KBM-7 (cell line): ENCODE measurements at places on chromosomes 5 and 9.

DNA sequence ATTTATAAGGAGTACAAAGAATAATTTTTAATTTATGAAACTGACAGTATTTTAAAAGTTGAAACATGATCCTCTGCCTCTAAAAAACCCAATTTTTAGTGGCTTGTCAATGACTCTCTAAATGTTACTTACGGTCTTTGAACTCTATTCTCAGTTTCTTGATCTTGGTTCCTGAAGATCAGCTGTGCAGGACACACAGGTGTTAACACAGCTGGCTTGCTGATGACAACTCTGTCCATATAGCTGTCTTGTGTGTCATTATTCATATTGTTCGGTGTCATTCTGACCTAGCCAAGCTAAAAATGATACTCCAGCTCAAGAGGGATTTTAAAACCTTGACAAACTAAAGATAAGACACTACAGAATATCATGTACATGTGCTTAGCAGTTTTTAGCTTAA lies 314.5 kb downstream of the CCDC171 start:
- DNase-seq: no peak

GRCh38 chr5:139121120-139121519 lies 77.0 kb downstream of the SIL1 start:
- no peak for DNase-seq

- DNase-seq: no peak
Measured at GRCh38 chr5:16983022-16983639, 47.0 kb upstream of the MYO10 start.

DNA sequence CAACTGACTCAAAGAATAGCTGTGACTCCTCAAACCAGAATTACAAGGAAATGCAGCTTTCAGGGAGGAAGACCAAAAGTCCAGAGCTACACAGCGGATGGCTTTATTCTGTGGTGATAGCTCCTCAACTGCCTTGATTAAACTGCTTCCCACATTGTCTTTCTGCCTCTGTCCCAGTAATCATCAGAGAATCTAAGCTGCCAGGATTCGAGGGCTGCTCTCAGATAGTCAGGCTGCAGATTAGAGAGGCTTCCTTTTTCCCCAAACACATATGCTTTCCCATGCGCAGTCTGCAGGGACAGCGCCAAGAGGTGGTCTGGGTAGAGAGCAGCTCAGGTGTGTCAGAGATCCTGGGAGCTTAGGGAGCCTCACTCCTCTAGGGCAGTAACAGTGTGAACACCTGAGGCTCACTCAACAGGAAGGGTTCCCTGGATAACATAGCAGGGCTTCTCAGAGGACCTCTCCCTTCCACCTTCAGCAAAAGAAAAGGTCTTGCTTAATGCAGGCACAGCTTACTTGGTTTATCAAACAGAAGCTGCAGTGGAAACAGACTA lies 439.9 kb upstream of the TLE4 start:
- no peak for DNase-seq

- no peak for DNase-seq
Measured at GRCh38 chr5:133891390-133891789, 77.0 kb downstream of the C5orf15 start.

GRCh38 chr5:88719434-88719833 lies 163.6 kb downstream of the MEF2C start:
- no peak for DNase-seq

DNA sequence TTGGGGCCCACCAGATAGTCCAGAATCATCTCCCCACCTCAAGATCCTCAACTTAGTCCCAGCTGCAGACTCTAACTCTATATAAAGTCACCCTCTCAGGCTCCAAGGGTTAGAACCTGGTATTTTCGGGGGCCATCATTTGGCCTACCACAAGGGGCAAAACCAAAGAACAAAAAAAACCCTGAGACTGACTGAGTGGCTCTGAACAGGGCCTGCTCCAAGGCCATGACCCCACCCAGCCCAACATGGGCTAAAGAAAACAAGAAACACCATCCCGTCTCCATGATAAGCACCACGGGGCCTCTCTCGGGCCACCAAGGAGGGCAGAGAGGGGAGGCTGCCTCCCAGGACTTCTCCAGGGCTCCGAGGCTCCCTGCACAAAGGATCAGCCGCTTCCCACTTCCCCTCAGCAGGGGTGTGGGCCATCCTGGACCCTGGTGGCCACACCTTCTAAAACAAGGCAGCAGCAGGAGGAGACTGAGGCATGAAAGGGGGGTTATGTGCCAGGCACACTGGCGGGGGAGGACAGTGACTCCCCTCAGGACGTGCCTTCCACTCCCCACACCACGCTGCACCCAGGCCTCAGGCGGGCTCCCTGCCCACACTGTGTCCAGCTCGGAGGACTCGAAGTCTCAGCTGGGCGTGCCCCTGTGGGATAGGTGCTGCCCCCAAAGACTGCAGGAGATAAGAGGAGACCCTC lies 51.5 kb downstream of the SEMA4D start:
- no peak for DNase-seq

- DNase-seq: no peak
Measured at GRCh38 chr5:95866435-95867040, 44.0 kb upstream of the GLRX start.

DNA sequence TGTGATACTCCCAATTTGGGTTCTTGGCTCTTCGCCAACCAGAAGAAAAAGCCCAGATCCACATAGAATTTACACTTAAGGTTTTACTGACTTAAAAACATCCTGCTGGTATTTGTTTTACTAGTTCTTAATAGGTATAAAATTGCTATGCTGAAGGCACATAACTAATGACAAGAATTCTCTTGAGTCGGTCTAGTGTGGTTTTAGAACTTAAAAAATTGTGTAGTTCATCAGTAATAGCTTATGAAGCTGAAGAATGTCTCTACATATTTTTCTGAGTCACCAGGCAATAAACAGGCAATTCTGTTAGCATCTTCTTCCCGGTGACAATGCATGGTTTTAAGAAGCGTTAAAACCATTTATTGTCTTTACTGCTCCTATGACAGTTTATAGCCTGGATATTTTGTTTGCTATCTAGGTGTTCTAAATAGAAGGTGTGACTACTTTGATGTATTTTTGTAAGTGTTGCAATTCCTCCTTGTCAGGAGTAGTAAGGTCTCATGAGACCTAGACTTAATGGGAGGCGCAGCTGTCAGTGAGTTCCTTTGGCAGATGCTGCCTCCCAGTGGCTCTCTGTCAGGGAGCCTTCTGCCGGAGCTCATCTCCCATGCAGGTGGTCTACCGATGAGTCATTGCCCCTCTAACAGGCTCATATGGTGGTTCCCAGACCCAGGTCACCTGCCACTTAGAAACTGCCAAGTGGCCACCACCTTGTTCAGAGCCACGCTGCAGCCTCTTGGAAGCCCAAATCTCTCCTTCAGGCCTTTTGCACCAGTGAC lies 173.8 kb downstream of the MAST4 start:
- DNase-seq: peak; percentile 21

DNA sequence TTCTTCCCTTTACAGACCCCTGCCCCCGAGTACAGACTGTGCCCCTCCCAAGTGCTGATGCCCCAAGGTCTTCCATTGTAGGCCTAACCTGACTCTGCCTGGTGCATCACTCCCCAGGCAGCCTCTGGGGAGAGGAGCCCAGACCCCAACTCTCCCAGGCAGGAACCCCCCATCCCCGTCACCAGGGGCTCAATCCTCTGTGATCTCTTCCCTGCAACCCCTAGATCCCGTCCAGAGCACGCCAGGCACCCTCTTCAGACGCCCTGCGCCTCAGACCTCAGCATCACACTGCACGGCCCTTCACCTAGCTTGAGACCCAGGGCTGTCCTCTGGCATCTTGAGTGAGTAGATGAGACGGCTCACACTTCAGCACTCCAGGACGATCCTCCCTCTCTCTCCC lies 6.4 kb upstream of the EGR1 start:
- DNase-seq: no peak

GRCh38 chr5:61678966-61679365 lies 346.9 kb downstream of the ZSWIM6 start:
- no peak for DNase-seq

DNA sequence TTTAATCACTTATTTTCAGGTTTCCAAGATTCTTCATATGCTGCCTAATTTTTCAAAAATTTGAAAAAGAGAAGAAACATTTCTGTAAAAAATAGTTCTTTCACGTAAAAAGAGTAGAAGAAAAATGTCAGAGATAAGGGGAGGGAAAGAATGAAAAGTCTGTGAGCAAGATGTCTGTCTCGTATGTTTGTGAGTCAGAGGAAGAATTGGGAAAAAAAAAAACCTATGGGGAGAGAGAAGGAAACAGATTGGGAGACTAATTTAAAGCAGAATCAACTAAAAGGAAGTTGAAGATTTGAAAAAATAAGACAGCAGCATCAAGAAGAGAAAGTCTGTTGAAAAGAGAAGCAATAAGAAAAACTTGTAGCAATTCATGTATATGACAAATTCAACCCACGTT lies 456.3 kb downstream of the HINT1 start:
- DNase-seq: no peak

DNA sequence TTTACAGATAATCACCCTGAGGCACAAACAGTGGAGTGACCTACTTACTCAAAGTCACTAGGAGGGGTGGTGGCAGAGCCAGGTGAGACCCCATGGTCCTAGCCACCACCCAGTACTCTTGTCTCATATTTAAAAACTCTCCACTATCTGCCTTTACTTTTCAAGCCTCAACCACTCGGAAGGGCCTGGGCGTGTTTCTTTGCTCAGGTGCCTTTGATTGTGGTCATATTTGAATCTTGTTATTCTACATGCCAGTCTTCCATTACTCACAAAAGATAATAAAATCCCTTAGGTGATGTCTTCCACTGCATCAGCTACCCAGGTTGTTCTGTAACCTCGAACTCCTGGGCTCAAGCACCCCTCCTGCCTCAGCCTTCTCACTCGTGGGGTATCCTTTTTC lies 20.7 kb upstream of the TRIM36 start:
- DNase-seq: no peak

- DNase-seq: no peak
Measured at GRCh38 chr5:16067415-16067814, 112.2 kb downstream of the MARCHF11 start.

DNA sequence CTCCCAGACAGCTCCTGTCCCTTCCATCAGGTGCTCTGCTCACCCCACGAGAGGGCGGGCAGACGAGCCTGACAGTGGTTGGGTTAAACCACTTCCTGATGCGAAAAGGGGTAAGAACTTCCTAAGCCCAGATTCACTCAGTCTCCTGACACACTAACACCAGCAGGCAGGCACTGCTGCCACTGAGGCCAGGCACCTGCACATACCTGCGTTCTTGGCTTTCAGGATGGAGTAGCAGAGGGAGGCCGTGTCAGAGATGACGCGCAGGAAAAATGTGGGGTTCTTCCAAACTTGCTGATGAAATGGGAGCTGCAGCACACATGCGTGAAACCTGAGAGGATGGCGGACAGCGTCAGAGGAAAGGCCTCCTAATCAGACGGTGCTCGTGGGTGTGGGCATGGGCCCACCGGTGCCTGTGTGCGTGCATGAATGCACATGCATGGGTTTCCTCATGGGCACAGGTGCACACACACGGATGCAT lies 29.9 kb downstream of the SLC6A18 start:
- no peak for DNase-seq

DNA sequence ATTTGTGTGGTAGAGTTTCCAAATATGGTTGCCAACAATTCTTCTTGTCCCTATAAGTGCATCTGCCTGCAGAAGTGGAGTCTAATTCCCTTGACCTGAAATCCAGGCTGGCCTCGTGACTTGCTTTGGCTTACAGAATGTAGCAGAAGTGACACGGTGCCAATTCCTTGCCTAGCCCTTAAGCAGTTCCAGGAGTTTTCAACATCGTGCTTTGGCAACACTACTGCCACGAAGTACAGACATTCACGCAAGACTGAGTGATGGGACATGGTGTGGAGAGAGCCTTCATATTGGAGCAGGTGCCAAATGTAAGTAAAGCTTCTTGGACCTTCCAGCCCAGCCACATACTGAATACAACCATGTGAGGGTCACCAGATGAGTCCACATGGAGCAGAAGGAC lies 92.9 kb upstream of the NEK6 start:
- DNase-seq: no peak

- no peak for DNase-seq
Measured at GRCh38 chr5:142246258-142246657, 78.6 kb downstream of the SPRY4 start.

- no peak for DNase-seq
Measured at GRCh38 chr5:65050140-65050539, 281.4 kb downstream of the CWC27 start.

DNA sequence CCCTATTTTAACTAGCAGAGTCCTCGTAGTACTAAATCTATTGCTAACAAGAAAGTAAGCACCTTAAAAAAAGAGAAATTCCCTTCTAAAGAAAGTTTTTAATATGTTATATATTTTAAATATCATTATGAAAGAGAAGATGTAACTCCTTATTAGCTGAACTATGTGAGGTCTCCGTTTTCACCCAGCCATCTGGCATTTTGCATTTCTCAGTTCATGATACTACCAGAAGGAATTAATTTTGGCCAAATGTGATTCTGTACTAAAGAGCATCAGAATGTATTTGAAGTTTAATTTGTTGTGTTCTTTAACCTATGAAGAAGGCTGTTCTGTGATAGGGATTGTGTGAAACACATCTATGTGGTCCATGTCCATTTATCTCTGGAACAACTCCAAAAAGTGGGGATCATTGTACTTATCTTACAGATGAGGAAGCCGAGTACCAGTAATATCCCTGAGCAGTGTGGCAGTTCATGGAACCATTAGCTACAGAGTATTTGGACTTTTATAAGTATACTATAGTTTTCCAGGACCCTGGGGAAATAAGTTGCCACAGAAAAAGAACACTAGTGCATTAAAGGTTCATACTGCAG lies 29.8 kb downstream of the TNFAIP8 start:
- DNase-seq: no peak

DNA sequence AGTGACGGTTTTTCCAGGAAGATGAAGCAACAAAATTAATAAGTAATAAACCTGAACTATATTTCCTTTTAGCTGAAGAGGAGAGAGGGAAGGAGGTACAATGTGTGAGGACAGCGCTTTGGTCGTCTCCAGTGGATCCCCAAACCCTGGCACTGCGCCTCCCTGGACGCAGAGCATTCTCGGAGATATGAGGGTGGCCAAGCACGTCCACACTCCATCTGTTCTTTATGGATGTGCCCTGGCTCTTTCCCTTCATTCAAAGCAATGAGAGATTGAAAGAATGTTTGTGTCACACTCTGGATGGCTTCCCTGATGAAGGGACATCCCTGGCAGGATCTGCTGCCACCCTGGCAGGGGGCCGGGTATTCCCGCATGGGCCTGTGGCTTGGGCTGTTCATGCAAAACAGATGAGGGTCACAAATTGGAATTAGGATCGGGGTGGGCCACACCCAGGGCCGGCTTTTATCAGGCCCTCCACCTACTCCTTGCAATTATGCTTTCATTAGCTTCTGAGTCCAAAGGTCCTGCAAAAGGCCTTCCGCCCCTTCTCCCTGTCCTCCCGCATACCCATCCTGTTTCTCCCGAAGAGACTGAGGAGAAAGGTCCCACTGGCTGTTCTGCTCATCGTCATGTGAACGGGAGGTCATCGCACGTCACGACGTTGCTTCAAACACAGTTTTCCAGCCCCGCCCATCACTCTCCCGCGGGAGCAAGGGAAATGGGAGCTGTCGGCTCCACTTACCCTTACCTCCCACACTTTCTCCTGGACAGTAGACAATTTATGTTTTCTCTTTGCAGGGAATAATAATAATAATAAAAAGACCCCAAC lies 286.1 kb upstream of the IRX4 start:
- no peak for DNase-seq
